Smooth muscle cell of the brain vasculature (primary cell): ENCODE measurements at places on chromosomes 7 and 10.

GRCh38 chr10:93106631-93107072 is 33.0 kb downstream of the CYP26A1 start:
- DNase-seq: no peak

DNA sequence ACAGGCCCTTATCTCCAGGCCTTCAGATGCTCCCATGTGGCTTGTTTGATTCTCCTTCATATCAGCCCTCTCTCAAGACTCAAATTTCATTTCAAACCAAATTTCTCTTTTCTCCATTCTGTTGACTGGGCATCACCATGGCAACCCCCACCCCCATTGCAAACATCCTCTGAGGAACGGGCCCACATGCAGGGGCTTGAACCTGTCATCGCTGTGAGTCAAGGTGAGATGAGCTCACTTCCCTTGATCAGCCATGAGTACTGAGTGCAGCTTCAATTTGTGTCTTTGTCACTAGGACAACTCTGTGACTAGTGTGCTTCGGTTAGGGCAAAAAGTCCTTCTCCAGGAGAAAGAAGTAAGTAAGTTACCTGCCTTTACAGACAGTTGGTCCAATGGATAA is 41.9 kb downstream of the CALML3 start:
- no peak for DNase-seq

DNA sequence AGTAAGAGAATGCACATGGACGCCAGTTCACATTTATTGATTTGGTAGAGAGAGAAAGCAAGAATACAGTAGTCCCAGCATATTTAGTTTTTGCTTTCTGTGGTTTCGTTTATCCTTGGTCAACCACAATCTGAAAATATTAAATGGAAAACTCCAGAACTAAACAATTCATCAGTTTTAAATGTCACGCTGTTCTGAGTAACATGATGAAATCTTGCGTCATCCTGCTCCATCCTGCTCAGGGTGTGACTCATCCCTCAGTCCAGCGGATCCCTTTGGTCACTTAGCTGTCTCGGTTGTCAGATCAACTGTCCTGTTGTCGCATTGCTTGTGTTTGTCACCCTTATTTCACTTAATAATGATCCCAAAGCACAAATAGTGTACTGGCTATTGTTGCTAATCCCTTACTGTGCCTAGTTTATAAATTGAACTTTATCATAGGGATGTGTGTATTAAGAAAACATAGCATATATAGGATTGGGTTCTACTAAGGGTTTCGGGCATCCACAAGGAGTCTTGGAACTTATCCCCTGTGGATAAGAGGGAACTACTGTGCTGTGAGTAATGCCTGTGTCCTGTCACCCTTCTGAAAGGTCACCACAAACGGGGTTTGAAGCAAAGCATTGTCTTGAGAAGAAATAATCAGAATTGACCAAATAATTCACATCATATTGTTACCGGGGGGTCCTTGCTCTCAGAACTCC is 73.6 kb downstream of the OTUD1 start:
- DNase-seq: no peak

DNA sequence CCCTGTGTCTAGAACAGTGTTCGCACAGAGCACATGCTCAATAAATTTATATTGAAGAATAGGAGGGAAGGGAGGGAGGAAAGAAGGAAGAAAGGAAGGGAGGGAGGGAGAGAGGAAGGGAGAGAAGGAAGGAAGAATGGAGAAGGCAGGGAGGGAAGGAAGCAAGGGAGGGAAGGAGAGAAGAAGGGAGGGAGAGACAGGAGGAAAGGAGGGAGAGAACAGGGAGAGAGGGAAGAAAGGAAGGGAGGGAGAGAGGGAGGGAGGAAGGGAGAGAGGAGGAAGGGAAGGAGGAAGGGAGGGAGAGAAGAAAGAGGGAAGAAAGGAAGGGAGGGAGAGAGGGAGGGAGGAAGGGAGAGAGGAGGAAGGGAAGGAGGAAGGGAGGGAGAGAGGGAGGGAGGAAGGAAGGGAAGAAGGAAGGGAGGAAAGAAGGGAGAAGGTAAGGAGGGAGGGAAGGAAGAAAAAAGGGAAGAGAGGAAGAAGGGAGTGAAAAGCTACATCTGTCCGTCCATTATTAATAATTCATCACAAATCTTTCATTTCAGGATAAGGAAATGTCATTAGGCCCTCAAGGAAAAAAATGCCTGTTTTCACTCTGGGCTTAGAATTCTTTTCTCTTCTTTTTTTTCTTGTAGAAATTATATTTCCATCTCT is 79.7 kb downstream of the GRK5 start:
- no peak for DNase-seq

- no peak for DNase-seq
Measured at GRCh38 chr7:36088966-36089365, 64.1 kb upstream of the EEPD1 start.
